ENCODE measurements at places on chromosomes 3 and 15.
A peak's percentile ranks its signal among the peaks of the same experiment; 100 is the strongest.

DNA sequence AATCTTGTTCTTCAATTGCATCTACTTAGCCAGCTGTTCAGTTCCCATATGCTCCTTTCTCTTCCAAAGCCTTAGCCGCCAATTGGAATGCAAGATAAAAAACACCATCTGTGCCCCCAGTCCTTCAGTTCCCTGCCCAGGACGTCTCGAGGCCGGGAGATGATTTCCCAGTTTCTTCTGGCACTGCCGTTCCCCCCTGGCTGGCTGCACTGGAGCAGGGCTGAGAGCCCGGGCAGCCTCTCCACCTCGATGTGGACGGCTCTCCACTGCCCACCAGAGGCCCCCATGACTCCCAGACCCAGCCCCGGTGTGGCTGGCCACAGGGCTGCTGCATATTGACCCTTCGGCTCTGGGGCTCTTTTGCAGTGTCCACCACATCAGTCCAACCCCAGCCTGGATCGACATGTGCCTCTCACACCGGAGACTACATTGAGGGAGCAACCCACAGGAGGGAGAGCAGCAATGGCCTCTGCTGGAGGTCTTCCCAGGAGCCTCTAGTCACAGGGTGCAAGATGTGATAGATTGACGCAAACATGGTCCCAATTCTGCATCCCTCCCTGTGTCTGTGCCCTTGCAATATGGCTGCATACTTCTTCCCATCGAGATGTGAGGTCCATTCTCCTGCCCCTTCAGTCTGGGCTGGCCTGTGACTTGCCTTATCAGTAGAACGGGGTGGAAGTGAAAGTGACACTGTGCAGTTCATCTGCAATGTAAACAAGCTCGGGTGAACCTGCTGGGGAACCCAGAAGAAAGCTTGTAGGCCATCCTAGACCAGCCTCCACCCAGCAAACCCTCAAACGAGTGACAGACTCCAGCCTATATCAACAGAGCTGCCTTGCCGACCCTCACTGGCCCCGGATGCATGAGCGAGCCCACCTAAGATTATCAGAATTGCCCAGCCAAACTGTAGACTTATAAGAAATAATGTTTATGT, 52.3 kb upstream of the PRR20G start:
- no peak for DNase-seq

GRCh38 chr3:107313711-107314110, 63.5 kb upstream of the CCDC54 start:
- no peak for DNase-seq

GRCh38 chr15:85730001-85730820, 64.5 kb downstream of the KLHL25 start:
- peak; percentile 71 for DNase-seq

GRCh38 chr3:58711871-58712270, 45.3 kb upstream of the FAM3D start:
- DNase-seq, result no peak

Measured in inflammatory macrophage treated with lipopolysaccharide for 4 hours (primary cell).